ENCODE measurements at places on chromosomes 7 and 10.

DNA sequence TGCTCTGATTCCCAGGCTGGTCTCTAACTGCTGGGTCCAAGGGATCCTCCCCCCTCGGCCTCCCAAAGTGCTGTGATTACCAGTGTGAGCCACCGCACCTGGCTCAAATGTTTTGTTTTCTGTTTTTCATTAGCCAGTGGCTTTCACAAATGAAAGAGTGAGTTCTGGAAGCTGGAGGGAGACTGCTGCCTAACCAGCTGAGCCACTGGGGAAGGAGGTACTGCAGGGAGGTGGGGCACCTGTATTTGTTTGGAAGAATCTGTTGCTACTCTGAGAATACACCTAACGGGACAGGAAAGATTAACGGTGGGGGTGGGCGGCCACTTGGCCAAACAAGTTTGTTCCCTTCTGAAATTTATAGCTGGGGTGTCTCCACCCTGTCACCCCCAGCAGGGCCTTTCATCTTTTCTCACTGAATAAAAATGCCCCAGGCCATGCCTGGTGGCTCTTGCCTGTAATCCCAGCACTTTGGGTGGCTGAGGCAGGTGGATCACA lies 4.7 kb downstream of the STOX1 start:
- DNase-seq: no peak

- DNase-seq: no peak
Measured at GRCh38 chr10:18449611-18450026, 201.8 kb downstream of the NSUN6 start.

- DNase-seq: no peak
Measured at GRCh38 chr10:44396671-44397191, 11.8 kb upstream of the CXCL12 start.

GRCh38 chr10:84117686-84118394 lies 21.5 kb upstream of the GHITM start:
- DNase-seq: no peak

DNA sequence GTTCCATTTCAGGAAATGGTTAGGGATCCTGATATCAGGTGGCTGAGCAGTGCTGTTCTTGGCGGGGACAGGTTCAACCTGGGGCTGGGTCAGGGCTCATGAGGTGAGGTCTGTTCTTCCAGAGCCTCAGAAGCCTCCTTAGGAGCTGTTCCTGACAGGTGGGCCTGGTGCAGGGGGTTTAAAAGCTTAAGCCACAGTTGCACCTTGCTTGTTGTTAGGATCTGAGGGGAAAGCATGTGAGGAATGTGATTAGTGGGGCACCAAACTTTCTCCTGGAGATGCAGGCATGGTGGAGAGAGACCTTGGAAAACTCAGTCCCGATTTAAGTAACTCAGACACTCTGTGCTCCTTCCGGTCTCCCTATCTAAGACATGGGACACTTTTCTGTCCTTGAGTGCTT lies 18.7 kb upstream of the CRHR2 start:
- DNase-seq: no peak

DNA sequence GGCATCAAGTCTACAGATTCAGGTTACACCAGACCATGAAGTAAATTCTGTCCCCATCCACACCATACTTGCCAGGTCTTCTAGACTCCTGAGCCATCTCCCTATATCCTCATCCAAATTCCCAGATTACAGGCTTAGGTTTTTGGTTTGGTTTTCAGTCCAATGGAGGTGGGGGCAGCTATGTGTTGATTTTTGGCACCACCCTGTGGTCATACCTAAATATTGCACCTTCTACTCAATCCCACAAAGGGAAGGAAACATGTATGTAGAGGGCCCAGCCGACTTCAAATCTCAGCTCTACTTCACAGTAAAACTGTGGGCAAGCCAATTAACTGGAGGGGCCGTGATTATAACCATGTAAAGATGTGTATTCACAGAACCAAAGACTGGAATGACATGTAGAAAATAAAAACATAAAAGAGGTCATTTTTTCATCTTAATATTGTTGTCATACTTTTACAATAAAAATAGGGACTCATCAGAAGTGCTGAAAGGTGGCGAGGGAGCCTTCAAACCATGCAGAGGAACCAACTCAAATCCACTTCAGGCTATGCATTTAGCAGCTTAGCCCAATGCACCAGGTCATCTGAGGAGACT lies 19.8 kb downstream of the ERCC6 start:
- no peak for DNase-seq

DNA sequence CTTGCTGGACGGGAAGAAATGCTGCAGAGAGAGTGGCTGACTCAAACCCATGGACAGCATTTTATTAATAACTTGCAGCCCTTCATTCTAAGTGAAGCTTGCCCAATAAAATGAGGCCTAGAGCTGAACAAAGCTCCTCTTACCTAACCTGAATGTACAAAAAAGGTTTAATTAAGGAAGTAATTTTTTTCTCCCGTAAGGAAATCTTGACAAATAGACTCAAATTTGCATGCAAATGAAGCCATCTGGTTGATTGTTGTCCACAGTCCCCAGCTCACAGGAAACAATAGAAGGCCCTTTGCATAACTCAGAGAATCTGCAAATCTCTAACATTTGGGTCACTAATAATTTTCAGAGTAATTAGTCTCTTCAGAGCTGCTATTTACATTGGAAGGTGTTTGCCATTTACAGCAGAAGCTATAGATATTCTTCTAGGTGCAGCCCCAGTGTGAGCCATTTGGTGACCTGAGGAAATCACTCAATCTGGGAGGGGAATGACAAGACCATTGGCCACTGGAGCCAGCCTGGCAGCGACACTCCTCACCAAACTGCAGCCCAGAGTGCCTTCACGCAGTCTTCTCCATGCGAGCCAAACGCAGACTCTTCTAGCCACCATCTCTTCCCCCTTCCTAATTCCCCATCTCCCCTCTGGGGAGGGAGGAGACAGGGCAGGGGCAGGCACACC lies 483.0 kb upstream of the C7orf33 start:
- no peak for DNase-seq
